ENCODE measurements at places on chromosomes 7 and 10.

DNA sequence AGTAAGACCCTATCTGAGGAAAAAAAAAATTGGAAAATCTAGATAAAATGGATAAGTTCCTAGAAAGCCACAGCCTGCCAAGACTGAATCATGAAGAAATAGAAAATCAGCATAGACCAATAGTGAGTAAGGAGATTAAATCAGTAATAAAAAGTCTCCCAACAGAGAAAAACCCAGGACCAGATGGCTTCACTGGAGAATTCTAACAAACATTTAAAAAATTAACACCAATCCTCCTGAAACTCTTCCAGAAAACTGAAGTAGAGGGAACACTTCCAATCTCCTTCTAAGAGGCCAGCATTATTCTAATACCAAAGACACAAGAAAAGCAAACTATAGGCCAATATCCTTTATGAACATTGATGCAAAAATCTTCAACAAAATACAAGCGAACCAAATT, 8.8 kb upstream of the LIMK1 start:
- DNase-seq, result no peak

- no peak for DNase-seq
Measured at GRCh38 chr10:26472492-26472778, 34.3 kb downstream of the APBB1IP start.

GRCh38 chr7:16203065-16203464, 218.3 kb downstream of the CRPPA start:
- DNase-seq, result no peak

DNA sequence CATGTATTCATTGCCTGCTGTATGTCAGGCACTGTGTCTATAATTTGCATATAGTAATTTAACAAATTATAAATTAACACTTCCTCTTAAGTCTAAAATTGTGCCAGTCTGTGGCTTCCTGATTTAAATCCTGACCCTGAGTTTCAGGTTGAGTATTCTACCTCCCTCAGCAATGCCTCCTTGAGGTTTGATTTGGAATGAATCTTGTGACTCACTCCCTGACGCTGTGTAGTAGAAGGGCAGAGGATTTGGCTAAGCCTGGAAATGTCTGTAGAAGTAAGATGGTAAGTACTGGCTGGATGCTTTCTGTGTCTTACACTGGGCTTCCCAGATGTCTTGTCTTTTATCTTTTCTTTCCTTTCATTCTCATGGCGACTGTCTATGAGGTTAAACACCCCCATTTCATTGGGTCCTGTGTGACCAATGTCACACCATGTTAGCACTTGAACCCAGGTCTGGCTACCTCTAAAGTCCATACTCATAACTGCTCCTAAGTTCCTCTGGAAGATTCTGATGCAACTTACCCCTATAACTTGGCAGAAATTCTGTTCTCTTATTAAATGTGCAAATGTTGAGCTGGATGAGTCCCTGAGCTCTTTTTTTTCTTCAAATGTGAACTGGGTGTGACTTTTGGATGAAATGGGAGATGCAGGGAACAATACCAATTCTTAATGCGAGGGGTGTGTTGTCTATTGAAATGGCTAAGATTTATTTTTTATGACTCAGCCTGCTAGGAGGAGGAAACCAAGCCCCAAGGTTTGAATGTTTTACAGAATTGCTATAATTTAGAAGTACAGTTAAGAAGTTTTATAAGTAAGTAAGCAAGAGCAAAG, 48.5 kb downstream of the PLCE1 start:
- DNase-seq, result no peak

- DNase-seq, result no peak
Measured at GRCh38 chr7:24366876-24367275, 82.9 kb downstream of the NPY start.

DNA sequence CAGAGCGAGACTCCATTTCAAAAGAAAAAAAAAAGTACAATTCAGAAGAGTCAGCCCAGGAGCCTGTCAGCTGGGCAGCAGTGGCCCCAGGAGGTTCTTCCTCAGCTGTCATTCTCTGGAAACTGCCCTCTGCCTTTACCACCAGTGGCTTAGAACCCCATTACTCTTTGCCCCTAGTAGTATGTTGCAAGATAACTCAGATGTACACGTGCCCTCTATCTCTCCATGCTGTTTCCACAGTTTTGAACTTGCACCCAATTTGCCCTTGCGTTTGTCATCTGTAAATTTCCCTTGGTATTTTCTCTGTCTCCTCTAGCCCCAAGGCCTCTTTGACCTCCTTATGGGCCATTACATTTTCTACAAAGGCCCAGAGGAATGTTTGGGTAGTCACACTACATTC, 56.7 kb upstream of the PRKAR2B start:
- no peak for DNase-seq

DNA sequence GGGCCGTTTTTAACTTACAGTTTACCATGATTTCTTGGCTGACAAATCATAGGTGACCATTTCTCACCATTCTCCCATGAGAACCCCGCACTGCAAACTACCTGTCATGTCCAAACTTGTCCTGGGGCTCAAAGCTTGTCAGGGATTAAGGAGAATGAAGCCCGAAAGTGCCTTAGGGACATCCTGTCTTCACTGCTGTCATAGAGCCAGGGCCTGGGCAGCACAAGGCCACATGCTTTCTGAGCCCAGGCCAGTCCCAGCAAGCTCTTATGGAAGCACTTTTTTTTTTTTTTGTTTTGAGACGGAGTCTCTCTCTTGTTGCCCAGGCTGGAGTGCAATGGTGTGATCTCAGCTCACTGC, 33.9 kb downstream of the CCM2 start:
- DNase-seq, result peak; percentile 32

GRCh38 chr7:140316165-140316661, 82.1 kb downstream of the SLC37A3 start:
- no peak for DNase-seq

DNA sequence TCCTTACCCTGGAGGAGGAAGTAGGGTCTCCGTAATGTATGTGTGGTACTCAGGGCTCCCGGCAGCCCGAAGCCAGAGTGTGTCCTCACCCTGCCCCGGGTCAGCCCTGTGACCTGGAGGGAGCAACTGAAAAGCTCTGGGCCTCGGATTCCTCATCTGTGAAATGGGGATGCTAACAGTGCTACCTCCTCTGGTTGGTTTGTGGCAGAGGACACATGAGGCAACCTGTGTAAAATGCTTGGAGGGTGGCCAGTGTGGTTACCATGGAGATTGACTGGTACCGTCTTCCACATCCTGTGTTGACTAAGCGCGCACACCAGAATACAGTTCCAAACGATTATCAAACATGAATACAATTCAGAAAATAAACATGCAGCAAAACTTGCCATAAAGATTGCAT, 163.8 kb upstream of the KLF6 start:
- no peak for DNase-seq

- no peak for DNase-seq
Measured at GRCh38 chr7:29854257-29854938, 48.1 kb downstream of the WIPF3 start.

DNA sequence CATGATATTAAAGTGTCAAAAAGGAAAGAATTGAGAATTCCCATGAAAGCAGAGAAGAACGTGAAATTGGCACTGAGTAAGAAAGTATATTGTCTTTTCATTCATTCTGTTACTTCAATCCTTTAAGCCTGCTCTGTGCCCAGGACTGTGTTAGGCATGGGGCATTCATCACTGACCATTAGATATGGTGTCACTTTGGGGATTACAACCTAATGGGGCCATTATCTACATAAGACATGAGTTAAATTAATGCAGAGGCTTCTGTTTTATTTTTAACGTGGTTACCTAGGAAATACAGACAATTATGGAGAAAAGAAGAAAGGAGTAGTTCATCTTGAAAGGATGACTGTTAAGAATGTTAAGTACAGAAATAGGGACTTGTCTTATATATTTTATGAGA, 163.5 kb upstream of the LRGUK start:
- DNase-seq, result no peak

GRCh38 chr10:117217196-117217761, 20.0 kb downstream of the KCNK18 start:
- no peak for DNase-seq
